Mesothelial cell of epicardium (in vitro differentiated cells): ENCODE measurements at places on chromosomes 1 and 21. TPM values are rescaled to one million over a fixed set of nuclear protein-coding genes. Genes with fewer than 3 reads are reported as not detected.

DNA sequence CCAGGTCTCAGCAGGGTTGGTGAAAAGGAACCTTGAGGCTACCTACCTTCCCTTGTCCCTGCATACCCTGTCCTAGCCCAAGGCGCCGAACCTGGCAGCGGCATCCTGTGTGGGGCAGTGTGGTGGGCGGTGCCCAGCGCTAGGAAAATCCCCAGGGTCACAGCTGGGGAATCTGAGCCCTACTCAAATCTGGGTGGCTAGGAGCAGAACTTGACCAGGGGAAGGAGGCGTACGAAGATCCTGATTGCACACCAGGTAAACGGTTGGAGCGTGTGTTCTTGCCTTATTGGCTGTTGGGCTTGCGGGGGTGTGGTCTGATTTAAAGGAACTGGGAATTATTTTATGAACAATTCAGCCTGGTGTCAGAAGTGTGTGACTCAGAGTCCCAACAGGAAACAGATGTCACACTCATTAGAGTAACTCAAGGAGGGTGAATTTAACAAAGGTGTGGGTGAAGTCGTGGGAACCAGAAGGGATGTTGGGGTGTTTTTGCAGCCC is 118.6 kb downstream of the LRIG2 start:
- H3K36me3 ChIP-seq = peaks cover 1% of the 10 kb centered on the region
- no peaks in the 10 kb centered on the region for H3K27me3 ChIP-seq
- no peak overlapping the region for H3K4me3 ChIP-seq

DNA sequence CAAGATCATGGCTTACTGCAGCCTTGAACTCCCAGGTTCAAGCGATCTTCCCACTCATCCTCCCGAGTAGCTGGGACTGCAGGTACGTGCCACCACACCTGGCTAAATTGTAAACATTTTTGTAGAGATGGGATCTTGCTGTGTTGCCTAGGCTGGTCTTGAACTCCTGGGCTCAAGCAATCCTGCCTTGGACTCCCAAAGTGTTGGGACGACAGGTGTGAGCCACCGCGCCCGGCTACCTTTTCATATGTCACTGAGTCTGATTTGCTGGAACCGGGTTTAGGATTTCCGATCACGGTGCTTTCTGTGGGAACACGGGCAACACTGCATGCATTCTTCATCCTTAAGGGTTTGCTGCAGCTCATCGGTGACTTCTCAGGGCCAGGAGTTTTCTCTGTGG is 32.2 kb upstream of the PCBP3 start:
- H3K4me1 ChIP-seq = no peaks in the 10 kb centered on the region
- H3K27ac ChIP-seq = no peak overlapping the region
- peak; percentile 28 for DNase-seq
- no peaks in the 10 kb centered on the region for H3K36me3 ChIP-seq
- H3K4me3 ChIP-seq = no peak overlapping the region
- peaks cover 61% of the 10 kb centered on the region for H3K27me3 ChIP-seq

DNA sequence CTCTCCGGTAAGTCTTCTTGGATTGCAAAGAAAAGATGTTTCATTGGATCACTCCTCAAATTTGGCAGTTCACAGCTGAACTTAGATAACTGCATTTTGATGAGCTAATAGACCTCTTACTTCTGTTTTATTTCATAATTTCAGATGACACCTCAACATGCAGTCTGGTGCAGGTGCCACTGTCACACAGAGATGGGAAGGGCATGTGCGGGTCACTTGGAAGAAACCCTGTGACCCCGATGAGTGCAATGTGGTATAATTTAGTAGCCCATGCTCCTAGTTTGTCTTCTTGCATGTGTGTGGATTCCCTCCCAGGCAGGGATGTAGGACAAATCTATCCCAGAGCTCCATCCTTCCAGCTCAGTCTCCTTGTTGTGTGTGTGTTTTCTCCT is 481 bp upstream of the SLAMF1 start:
- H3K4me3 ChIP-seq = no peak overlapping the region
- no peak overlapping the region for H3K27ac ChIP-seq
- peaks cover 14% of the 10 kb centered on the region for H3K4me1 ChIP-seq
- peaks cover 4% of the 10 kb centered on the region for H3K27me3 ChIP-seq

DNA sequence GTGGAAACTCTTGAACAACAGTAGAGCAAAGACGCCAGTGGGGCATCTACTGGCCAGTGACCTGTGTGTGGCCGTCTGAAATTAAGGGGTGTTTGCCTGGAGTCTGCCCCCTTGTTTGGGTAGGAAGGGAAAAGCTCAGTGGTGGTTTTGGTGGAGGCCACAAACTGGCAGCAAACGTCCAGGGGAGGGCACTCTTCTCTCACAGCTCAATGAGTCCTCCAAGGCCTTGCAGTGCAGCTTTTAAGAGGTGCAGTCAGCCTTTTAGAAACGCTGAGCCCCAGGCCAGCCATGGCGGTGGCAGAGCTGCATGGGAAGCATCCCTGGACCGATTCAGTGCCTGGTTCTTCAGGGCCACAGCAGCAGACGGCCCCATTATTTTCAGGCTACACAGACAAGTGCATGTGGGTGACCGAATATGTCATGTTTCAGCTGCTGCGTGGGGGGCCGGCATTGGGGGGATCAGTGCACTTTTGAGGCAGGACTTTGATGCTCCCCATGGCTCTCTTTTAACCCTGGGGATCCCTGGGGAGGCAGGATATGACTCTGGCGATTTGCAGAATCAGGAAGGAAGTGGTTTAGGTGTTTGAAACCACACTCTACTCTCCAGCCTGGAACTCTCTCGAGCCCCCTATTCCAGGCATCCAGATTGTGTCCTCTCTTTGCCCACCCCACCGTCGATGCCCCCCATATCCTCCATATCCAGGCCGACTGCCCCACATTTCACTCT is 414.0 kb downstream of the PRDM2 start:
- no peaks in the 10 kb centered on the region for H3K36me3 ChIP-seq
- H3K27ac ChIP-seq = no peak overlapping the region
- no peaks in the 10 kb centered on the region for H3K4me1 ChIP-seq
- no peak overlapping the region for H3K4me3 ChIP-seq

- no peaks in the 10 kb centered on the region for H3K36me3 ChIP-seq
- no peak for DNase-seq
- H3K27me3 ChIP-seq = peaks cover 27% of the 10 kb centered on the region
- no peak overlapping the region for H3K27ac ChIP-seq
- no peak overlapping the region for H3K4me3 ChIP-seq
Measured at GRCh38 chr1:224076407-224076806, 37.5 kb upstream of the FBXO28 start.

DNA sequence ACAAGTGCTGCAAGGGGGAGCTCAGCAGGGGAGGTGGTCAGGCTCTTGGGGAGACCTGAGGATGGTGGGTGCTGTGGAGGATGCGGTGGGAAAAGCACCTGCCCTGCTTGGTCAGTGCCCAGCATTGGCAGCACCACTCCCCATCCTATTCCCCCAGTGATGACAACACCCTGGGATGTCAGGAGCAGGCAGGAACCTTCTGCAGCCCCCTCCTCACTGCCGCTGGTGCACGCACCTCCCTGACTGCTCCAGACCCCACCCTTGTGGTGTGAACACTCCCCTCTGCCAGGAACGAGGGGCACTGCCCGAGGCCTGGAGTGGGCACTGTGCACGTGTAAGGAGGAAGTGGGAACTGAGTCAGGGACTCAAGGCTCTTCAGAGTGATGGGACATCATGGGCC is 12.5 kb downstream of the TMPRSS3 start:
- no peaks in the 10 kb centered on the region for H3K36me3 ChIP-seq
- H3K27me3 ChIP-seq = peaks cover 21% of the 10 kb centered on the region
- H3K4me3 ChIP-seq = no peak overlapping the region
- no peak overlapping the region for H3K27ac ChIP-seq
- no peak for DNase-seq

DNA sequence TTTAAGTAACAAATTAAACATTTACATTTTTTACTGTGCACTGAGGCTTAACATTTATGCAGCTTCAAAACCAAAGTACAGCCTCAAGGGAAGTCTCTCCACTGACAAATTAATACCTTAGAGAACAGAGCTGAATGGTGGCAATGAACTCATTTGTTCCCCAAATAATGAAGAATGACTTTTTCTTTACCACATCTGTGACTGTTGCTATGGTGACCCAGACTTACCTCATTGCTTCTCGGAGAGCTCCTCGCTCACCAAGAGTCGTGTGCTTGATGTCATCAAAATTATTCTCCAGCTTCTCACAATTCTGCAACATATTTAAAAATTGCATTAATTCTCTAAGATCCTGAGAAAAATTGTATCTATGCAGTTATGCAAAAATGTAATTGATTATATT is 92.9 kb downstream of the DPYD start:
- no peak overlapping the region for H3K4me3 ChIP-seq
- no peaks in the 10 kb centered on the region for H3K27me3 ChIP-seq
- no peak for DNase-seq
- H3K27ac ChIP-seq = no peak overlapping the region

DNA sequence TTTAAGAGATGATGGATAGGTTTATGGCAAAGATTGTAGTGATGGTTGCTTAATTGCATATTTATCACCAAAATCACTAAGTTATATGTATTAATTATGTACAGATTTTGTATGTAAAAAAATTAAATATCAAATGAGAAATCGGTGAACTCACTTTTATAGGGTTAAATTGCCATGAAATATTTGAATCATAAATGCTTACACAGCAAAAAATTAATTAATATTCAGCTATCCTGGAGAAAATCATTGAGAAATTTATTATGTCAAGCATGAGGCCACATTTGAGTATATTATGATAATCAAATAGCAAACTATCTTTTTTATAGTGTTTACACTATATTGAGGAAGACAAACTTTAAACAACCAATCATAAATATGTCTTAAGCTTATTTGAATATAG is 239.4 kb upstream of the BRINP3 start:
- H3K4me3 ChIP-seq = no peak overlapping the region
- no peak overlapping the region for H3K27ac ChIP-seq
- no peaks in the 10 kb centered on the region for H3K36me3 ChIP-seq
- no peak for DNase-seq
- peaks cover 12% of the 10 kb centered on the region for H3K27me3 ChIP-seq

- H3K4me3 ChIP-seq = no peak overlapping the region
- H3K36me3 ChIP-seq = no peaks in the 10 kb centered on the region
- H3K4me1 ChIP-seq = peaks cover 14% of the 10 kb centered on the region
- no peak for DNase-seq
- H3K27ac ChIP-seq = peak overlapping the region; percentile 72
- no peaks in the 10 kb centered on the region for H3K27me3 ChIP-seq
Measured at GRCh38 chr1:101191049-101191448, 45.8 kb upstream of the S1PR1 start.

DNA sequence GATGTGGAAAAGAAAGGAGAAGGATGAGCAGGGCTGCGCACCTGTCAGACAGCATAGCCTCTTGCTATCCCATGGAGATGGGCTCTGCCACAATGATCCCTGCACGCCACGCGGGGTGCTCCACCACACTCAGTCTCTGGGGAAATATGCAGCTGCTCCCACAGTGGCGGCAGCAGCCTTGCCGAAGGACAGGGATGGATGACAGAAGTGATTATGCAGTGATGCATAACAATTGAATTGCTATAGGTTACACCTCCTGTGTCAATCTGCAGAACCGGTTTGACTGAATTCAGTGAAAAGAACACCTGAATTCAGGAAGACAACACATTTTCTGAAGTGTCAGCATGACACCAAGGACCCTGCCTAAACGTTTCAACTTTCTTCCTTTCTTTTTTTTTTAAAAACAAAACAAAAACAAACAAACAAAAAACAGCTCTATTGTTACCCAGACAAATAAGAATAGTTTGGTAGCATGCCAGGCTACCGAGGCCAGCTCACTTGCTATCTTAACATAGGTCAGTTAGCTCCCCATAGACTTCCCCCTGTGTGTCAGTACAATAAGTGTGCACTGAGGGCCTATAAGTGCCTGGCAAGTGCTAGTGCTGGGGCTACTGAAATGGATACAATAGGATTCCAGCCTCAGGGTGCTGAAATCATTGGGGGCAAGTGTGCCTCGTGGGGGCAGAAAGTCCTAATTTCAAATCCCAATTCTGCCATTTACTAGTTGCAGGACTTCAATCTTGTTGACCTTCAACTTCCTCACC is 127.6 kb upstream of the LMO4 start:
- H3K36me3 ChIP-seq = no peaks in the 10 kb centered on the region
- H3K4me1 ChIP-seq = peaks cover 9% of the 10 kb centered on the region
- no peak for DNase-seq

The HSD3B2 gene
- total RNA-seq = 0.29 to 0.35 TPM (median 0.32 TPM) in 3 replicates

The GPR25 gene
- 0.25 TPM in 1 of 3 replicates, not detected in the others for total RNA-seq

The NR5A2 gene
- total RNA-seq = 0.25 to 1.2 TPM (median 0.38 TPM) in 3 replicates

The TMCC2 gene
- 6.1 to 6.8 TPM (median 6.5 TPM) in 3 replicates for total RNA-seq

The SLC9C2 gene
- total RNA-seq = 0.93 to 1.2 TPM (median 1.00 TPM) in 3 replicates

The ACTA1 gene
- 3.6 to 4.1 TPM (median 3.9 TPM) in 3 replicates for total RNA-seq

The VCAM1 gene
- total RNA-seq = 30.8 to 35.6 TPM (median 33.6 TPM) in 3 replicates

The CYP4A11 gene
- not detected in 3 replicates for total RNA-seq

The KLHL20 gene
- total RNA-seq = 24.0 to 26.3 TPM (median 25.1 TPM) in 3 replicates

The MTARC2 gene
- total RNA-seq = 10.7 to 12.5 TPM (median 12.2 TPM) in 3 replicates

The FOXD3 gene
- not detected in 3 replicates for total RNA-seq

The LAPTM5 gene
- 0.11 TPM in 1 of 3 replicates, not detected in the others for total RNA-seq

The OVAAL gene
- not detected in 3 replicates for total RNA-seq
